ENCODE measurements at places on chromosomes 7 and 10.

DNA sequence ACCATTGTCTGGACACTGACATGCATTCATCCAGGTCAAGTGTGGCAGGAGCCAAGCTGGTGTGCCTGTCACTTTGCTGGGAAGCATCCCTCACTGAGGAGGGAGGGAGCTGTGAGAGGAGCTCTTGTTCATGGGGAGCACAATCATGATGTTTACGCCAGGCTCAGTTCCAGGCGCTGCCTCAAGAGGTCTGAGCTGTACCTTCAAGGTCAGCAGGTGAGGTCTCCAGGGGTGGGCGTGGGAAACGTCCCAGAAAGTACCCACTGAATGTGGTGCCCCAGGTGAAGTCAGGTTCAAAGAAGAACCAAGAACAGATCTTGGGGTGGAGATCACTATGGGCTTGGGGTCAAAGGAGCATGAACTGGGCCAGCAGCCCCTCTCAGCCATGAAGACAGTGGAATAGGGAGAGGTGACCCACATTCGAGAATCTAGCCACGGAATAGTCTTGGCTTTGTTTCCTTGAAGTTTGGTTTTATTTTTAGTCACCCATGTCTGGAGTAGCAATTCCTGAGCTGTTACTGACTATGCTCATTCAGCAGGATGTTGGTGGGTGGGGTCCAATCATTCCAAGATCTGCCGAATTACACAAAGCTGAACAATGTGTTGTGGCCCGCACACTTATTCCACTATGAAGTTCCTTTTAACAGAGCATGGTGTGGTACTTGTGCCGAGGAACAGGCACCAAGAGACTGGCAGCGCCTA is 29.3 kb downstream of the NPS start:
- no peak for DNase-seq

DNA sequence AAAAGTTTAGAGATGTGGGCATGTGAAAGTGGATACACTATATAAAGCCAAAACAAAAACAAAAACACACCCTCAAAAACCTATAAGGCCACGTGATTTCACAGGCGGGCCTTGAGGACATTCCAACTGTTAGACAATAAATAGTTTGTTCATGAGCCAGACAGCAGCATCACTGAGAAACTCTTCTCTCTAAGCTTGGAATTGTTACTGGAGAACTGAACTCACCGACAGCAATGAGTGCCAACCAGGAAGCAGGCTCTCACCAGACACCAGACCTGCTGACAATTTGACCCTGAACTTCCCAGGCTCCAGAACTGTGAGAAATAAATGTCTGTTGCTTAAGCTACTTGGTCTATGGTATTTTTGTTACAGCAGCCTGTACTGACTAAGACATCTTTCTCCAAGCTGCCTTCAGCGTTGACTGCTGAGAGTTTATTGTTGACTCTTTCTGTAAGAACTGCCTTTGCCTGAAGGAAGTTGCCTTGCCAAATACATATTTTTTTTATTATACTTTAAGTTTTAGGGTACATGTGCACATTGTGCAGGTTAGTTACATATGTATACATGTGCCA is 107.5 kb downstream of the EPDR1 start:
- DNase-seq = no peak

GRCh38 chr7:26658389-26659084 is 205.9 kb downstream of the SKAP2 start:
- no peak for DNase-seq

GRCh38 chr7:10181996-10182395 is 791.7 kb upstream of the PHF14 start:
- DNase-seq = no peak

- DNase-seq = peak; percentile 26
Measured at GRCh38 chr7:37448011-37448635, 541 bp downstream of the ELMO1 start.

DNA sequence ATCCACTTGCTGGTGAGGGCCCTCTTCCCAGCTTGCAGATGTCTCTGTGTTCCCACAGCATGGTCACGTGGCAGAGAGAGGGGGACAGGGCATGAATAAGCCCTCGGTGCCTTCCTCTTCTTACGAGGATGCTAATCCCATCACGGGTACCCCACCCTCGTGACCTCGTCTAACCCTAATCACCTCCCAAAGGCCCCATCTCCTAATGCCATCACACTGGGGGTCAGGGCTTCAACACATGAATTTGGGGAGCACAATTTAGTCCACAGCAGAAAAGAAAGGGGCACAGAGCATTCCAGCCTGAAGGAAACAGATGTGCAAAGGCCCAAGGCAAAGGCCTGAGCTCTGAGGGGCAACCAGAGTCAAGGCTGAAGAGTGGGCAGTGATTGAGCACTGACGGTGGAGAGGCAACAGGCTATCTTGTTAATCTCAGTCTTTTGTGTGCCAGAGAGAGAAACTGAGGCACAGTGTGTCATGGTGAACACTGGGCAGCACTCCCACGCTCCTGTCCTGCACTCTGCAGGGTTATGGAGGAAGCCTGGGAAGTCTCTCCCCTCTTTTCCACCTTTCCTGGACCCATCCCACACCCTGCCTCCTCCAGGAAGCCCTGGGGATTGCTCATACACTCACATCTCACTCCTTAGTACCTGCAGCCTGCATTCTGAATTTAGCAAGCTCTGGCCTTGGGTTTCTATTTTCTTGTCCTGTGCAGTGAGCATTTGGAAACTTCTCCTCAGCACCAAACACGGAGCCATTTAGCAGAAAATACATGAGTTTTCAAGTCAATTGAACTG is 49.0 kb downstream of the ALOX5 start:
- no peak for DNase-seq

DNA sequence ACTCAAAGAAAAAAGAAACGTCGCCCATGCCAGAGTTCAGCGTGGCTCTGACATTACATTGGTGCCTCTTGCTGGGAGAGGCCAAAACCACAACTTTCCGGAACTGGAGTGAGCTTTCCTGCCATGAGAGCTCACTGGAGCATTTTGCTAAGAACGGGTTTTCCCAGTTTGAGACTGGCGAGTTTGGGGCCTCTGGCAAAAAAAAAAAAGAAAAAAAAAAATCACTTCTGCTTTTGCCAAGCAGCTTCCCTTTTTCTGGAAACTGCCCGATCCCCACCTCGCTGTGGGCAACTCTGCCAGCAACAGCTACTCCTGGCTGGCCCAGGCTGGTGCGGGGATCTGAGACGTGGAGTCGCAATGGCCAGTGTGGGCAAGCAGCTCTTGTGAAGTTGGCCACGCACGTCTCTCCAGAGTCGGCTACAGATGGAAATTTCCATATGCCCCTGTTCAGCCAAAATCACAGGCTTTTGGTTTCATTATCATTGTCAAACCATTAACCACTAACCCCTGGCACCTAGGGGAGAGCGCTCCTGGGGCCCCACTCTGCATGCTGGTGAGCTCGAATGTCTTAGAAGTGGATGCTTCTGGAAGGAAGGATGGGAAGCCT is 25.7 kb downstream of the PRKAG2 start:
- DNase-seq = no peak

DNA sequence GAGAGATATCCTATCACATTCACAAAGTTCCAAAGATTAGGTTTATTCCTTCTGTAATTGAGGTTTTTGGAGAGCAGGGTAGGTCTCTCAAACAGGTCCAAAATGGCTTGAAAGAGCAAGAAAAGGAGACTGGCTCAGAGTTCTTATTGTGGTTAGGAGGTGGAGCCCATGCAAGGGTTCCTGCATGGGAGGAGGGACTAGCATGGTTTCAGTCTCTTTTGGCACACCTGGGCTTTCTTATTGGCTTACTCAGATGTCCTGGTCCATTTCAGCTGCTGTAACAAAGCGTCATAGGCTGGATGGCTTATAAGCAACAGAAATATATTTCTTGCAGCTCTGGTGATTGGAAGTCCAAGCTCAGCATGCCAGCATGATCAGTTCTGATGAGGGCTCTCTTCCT is 493.1 kb downstream of the REEP3 start:
- DNase-seq = peak; percentile 63

DNA sequence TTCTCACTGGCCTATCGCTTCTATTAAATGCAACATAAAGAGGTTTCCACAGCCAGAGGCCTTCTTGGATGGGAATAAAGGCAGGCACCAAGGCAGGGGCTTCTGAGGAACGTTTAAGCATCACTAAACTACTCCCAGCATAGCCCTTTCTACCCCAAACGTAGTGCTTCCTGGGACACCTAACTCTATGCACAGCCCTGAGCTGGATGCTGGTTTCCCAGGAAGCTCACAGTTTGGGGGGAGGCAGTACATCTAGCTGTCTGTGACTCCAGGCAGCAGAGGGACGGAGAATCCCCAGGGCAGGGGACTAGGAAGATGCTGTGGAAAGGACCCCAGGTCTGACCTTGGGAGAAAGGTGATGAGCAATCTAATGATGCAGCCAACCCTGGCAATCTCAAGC is 192.8 kb upstream of the ZMIZ1 start:
- DNase-seq = no peak

DNA sequence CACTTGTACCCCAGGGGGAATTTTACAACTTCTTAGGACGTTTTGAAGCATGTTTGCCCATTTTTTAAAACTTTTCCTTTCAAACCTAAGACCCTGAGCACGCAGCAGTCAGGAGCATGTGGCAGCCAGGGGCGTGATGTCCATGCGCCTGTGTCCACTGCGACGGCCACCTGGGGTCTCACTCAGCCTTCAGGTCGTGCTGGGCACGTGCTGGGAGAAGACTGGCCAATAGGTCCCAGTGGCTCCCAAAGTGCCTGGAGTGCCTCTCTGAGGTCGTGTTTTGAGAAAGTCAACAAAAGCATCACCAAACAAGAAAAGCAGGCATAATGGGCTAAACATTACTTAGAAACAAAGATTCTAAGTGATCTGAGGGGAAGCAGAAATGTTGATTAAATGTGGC is 14.8 kb downstream of the LRRC27 start:
- no peak for DNase-seq

- DNase-seq = no peak
Measured at GRCh38 chr7:455110-455928, 64.3 kb downstream of the PDGFA start.

GRCh38 chr7:151711906-151712809 is 164.8 kb downstream of the PRKAG2 start:
- no peak for DNase-seq

DNA sequence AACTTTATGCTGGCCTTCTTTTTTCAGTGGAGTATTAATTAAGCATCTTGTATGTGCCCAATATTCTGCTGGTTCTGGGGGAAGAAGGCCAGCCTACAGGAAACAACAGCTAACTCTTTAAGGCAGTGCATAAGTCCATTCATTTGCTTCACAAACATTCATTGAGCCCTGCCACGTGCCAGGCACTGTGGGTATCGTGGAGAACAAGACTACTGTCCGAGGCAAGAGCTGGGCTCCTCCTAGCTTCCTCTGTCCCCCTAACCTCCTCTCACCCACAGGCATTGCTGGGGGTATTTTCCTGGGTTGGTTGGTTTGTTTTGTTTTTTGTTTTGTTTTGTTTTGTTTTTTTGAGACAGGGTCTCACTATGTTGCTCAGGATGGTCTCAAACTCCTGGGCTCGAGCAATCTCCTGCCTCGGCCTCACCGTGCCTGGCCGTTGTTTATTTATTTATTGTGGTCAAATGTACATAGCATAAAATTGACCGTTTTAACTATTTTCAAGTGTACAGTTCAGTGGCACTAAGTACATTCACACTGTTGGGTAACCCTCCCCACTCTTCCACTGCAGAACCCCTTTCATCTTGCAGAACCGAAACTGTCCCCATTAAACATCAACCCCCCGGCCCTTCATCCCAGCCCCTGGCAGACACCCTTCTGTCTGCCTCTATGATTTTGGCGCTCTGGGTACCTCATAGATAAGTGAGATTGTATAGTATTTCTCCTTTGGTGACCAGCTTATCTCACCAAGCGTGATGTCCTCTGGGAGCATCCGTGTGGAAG is 32.6 kb downstream of the CHST3 start:
- no peak for DNase-seq
